ENCODE measurements at places on chromosomes 11 and 22.

- no peak for DNase-seq
Observed at GRCh38 chr11:102685754-102686153, 19.8 kb downstream of the MMP27 start.

DNA sequence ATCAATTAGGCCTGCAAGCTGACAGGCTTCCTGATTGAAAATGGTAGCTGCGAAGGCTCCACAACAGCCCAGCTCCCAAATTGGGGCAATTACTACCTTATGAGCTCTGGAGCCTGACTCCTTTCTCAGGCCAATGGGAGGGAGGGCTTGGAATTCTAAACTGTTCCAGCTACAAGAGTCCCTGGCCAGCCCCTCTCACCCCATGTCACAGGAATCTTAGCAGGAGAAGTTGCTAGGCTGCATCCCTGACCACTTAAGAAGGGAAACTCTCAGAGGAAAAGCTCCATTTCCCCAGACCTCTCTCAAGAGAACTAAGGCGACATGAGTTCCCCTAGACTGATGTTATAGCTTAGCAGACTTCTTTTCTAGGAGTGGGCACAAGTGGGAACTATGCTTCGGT, 4.9 kb downstream of the LRP4 start:
- no peak for DNase-seq

GRCh38 chr11:80837051-80837450, 1396.2 kb upstream of the TENM4 start:
- no peak for DNase-seq

GRCh38 chr11:116513894-116514293, 258.9 kb downstream of the BUD13 start:
- DNase-seq, result no peak

DNA sequence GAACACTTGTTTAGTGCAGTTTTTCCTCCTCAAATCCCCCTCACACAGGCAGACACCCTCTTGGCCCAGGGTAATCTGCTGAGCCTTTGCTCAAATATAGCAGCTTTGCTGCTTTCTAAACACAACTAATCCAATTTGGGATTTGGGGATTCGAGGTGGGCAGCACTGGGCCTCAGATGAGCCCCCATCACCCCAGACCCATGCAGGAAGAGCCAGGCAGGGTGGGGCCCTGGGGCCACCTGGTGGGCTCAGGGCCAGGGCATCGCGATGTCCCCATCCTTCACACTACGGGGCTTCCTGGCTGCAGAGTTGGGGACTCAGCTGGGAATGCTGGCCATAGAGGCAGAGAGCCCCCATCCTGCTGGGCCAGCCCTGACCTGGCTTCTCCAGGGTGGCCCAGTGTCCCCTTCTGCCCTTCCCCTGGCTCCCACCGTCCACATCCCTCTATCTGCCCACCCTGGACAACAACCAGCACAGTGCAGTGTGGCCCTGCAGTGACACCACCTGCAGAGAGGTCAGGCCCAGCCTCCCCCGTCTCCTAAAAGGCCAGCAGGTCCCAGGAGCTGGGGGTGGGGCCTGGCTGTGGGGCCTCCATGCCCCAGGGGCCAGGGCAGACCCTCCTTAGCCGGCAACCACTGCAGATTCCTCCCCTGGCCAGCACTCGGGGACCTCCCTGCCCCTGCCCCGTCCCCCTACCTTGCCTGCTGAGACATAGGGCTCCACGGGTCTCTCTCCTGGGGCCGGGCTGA, 56.6 kb upstream of the CCDC188 start:
- DNase-seq, result no peak

DNA sequence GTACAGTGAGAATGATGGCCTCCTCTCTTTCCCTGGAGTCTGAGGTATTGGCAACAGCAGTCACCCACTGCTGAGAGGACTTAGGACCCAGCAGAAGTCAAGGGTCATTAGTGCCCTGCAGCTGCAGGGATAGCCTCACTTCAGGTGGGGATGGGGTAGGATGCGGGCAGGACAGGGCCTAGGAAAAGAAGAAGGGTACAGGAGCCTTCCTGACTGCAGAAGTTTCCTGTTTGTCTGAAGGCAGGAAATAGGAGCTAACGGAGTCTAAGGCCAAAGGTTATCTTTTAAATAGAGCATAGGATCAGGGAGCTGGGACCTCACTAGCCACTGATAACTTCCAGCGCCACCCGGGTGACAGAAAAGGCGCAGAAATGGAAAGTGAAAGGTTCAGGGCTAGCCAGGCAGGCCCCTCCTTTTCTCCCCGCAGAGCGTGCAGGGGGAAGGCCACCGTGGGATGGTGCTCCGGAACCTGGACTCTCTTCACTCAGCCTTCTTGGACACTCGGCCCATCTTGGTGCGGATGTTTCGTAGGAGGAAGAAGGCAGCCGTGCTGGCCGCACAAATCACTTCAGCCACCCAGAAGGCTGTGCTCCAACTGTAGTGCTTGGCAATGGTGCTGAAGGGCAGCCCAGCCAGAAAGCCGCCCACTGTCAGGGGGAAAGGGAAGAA, 6.0 kb downstream of the TRAPPC4 start:
- DNase-seq, result no peak

- DNase-seq, result peak; percentile 31
Observed at GRCh38 chr11:75768909-75769771, 562 bp downstream of the DGAT2 start.

DNA sequence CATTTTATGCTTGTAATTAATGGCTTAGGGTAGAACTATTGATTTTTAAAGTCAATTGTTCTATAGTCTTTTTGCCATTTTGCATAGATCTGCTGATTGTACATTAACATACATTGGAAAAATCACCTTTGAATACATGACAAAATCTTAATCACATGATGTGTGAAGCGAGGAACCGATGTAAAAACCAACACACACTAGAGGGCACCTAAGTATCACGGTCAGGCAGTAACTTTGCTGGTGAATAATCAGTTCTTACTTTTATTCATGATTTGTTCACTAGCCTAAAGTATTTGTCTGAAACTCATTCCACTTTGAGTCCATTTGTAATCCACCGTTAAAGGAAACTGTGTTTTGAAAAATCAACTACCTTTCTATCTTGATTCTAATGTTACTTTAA, 28.2 kb downstream of the JHY start:
- DNase-seq, result no peak

- DNase-seq, result no peak
Observed at GRCh38 chr22:48210198-48210580, 1447.7 kb downstream of the TBC1D22A start.

DNA sequence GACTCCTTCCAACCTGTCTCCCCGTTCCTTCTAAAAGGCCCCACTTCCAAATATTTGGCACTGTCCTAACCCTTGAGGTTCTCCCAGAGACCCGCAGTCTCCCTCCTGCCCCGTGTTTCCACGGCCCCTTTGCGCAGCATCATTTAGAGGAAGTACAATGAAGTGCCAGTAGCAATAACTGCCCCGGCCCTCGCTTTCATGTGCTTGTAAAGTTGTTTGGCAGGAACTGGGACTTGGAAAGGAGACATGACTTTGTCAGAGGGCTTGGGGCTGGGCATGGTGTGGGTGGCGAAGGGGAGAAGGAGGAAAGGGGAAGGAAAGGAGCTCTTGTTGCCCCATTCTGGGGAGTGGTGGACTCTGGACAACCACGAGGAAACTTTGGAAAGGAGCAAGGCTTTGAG, 2.6 kb downstream of the CD44 start:
- DNase-seq, result no peak

- no peak for DNase-seq
Observed at GRCh38 chr11:111260811-111261210, 15.3 kb downstream of the POU2AF2 start.

DNA sequence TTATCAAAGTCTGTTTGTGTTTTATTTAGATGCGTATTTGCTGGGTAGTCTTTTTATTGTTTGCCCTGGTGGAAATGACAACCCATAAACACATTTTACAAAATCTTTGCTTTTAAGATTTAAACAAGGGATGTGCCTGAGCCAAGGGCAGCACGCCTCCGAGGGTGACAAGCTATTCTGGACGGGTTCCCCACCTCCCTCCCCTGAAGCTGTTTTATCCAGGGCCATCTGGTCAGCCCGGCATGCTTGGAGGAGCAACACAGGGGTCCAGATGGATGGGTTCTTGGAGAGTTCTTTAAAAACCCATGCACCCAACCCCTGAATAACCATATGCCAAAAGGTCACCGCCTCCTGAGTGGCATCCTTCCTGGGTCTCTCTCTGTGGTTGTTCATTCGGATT, 408.9 kb downstream of the OPCML start:
- no peak for DNase-seq
